Stomach (tissue), 19 donors: ENCODE measurements at places on chromosomes 4 and X. TPM values are rescaled to one million over a fixed set of nuclear protein-coding genes. Genes with fewer than 3 reads are reported as not detected.

- no peaks in the 10 kb centered on the region for H3K27me3 ChIP-seq
- H3K4me1 ChIP-seq: no peaks in the 10 kb centered on the region
- no peaks in the 10 kb centered on the region for H3K36me3 ChIP-seq
- DNase-seq: no peak
- H3K4me3 ChIP-seq: no peak overlapping the region
- no peak overlapping the region for H3K27ac ChIP-seq
These were observed 220.5 kb upstream of the RPS6KA3 start for GRCh38 chrX:20487227-20487626.

DNA sequence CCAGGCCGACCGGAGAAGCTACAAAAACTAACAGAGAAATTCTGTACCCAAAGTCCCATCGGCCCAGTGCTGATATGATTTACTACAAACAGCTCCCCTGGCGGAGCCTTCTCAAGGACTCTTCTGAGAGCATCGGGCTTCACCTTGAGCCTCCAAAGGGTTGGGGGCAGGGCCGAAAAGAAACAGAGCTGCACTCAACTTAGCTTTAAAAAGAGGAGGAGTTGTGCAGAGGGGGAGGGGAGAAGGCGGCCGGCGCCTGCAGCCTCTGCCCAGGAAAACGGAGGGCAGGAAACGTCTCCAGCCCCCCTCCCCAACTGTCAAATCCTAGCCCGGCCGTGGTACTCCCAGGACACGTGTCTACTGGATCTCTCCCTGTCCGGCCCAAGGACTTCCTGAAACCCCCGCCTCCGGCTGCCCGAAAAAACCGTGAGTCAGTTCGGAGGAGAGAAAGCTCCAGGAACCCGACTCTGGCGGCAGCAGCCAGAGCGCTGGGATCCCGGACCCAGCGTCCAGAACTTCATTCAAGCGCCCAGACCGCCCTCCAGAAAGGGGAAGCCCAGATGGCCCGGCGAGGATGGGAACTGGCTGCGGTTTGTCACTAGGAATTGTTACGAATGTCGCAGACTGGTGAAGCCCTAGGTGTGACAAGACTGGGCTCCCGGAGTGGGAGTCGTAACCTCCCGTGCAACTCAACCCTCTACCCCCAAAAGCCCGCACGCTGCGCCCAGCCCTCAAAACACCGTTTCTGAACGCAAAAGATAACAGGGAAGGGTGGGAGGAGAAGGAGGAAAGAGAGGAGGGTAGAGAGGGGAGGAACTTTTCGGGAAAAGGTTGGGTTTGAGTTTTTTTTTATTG lies 973 bp downstream of the ADAMTS3 start:
- H3K27ac ChIP-seq: peak overlapping the region; percentile 62
- H3K4me3 ChIP-seq: peak overlapping the region; percentile 62
- peaks cover 23% of the 10 kb centered on the region for H3K4me1 ChIP-seq
- H3K27me3 ChIP-seq: peaks cover 9% of the 10 kb centered on the region

GRCh38 chr4:32417113-32417704 lies 1697.0 kb downstream of the PCDH7 start:
- DNase-seq: no peak
- H3K4me1 ChIP-seq: no peaks in the 10 kb centered on the region
- H3K4me3 ChIP-seq: no peak overlapping the region
- H3K27ac ChIP-seq: no peak overlapping the region
- H3K36me3 ChIP-seq: no peaks in the 10 kb centered on the region

- no peaks in the 10 kb centered on the region for H3K4me1 ChIP-seq
- H3K4me3 ChIP-seq: no peak overlapping the region
- no peaks in the 10 kb centered on the region for H3K36me3 ChIP-seq
- no peak for DNase-seq
- no peak overlapping the region for H3K27ac ChIP-seq
These were observed 276.3 kb downstream of the HNRNPD start for GRCh38 chr4:82097504-82097903.

DNA sequence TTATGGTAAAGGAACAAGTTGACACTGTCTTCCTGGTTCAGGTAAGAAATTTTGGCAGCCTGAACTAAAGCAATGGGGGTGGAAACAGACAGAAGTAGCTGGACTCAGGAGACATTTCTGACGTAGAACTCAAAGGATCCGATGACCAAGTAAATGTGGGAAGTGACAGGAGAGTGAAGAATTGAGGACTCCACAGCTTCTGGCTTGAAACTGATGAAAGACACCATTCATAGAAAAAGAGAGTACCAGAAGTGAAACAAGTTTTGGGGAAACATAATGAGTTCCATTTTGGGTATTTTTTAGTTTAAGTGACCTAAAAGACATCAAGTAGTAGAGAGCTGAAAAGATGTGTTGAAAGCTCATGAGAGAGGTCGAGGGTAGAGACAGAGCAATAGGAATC lies 5.7 kb downstream of the FAM120C start:
- H3K27me3 ChIP-seq: no peaks in the 10 kb centered on the region
- H3K36me3 ChIP-seq: peaks cover 6% of the 10 kb centered on the region
- no peak overlapping the region for H3K27ac ChIP-seq
- H3K4me1 ChIP-seq: no peaks in the 10 kb centered on the region

GRCh38 chrX:118216509-118216908 lies 99.9 kb upstream of the KLHL13 start:
- H3K4me1 ChIP-seq: no peaks in the 10 kb centered on the region
- H3K4me3 ChIP-seq: no peak overlapping the region
- H3K27ac ChIP-seq: no peak overlapping the region
- peak; percentile 29 for DNase-seq
- no peaks in the 10 kb centered on the region for H3K36me3 ChIP-seq
- no peaks in the 10 kb centered on the region for H3K27me3 ChIP-seq

GRCh38 chr4:99863804-99864203 lies 30.4 kb downstream of the LAMTOR3 start:
- H3K27me3 ChIP-seq: no peaks in the 10 kb centered on the region
- peaks cover 12% of the 10 kb centered on the region for H3K36me3 ChIP-seq
- no peaks in the 10 kb centered on the region for H3K4me1 ChIP-seq
- H3K4me3 ChIP-seq: no peak overlapping the region
- DNase-seq: no peak
- H3K27ac ChIP-seq: no peak overlapping the region

- peaks cover 62% of the 10 kb centered on the region for H3K36me3 ChIP-seq
- peak; percentile 40 for DNase-seq
- H3K27ac ChIP-seq: peak overlapping the region; percentile 49
- H3K4me3 ChIP-seq: no peak overlapping the region
These were observed 19.1 kb downstream of the PRIMPOL start for GRCh38 chr4:184668511-184669114.

DNA sequence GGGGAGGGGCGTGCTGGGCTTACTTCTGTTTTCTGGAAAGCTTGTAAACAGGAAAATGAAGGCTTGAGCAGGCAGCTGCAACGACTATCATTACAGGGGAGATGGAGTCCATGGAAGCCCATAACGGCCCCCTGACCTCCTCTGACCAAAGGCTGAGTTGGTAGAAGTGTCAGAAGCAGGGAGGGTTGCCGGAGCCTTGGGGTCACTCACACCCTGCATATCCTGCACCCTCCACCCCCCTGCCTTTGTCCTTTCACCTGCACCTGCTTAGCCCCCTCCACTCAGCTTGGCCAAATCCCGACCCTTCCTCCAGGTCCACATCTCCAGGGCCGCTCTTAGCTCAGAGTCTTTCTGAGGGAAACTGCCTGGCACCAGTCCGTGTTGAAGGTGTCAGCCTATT lies 12.5 kb upstream of the MSX1 start:
- no peaks in the 10 kb centered on the region for H3K4me1 ChIP-seq
- no peaks in the 10 kb centered on the region for H3K36me3 ChIP-seq
- no peak overlapping the region for H3K27ac ChIP-seq

DNA sequence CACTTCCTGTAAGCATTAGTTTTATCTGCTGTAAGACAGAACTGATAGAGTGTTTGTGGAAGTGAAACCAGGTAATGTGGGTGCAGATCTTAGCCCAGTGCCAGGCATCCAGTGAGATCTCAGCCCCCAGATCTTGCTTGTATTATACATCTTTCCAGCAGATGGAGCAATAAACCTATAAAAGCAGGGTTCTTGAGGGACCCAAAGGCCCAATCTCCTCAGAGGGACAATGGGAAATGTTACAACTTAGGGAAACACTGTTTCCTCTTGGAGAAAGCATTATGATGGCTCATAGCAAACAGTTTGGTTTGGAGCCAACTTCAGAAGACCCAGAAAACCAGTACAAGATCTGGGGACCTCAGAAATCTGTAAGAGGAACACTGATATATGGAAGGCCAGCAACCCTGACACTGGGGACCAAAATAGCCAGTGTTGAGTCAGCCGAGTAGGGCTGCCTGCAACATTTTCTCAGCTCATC lies 206.3 kb downstream of the SLC7A11 start:
- H3K27ac ChIP-seq: no peak overlapping the region
- H3K4me3 ChIP-seq: no peak overlapping the region
- H3K36me3 ChIP-seq: no peaks in the 10 kb centered on the region
- no peak for DNase-seq
- no peaks in the 10 kb centered on the region for H3K4me1 ChIP-seq

GRCh38 chr4:138977524-138977923 lies 38.1 kb upstream of the NOCT start:
- H3K4me3 ChIP-seq: no peak overlapping the region
- no peaks in the 10 kb centered on the region for H3K27me3 ChIP-seq
- no peak for DNase-seq
- H3K36me3 ChIP-seq: no peaks in the 10 kb centered on the region

- no peaks in the 10 kb centered on the region for H3K4me1 ChIP-seq
- H3K27ac ChIP-seq: no peak overlapping the region
- no peaks in the 10 kb centered on the region for H3K36me3 ChIP-seq
- H3K27me3 ChIP-seq: no peaks in the 10 kb centered on the region
These were observed 188.8 kb upstream of the VEGFC start for GRCh38 chr4:176981551-176981950.

GRCh38 chr4:97911236-97911906 lies 231.9 kb downstream of the STPG2 start:
- no peaks in the 10 kb centered on the region for H3K27me3 ChIP-seq
- H3K27ac ChIP-seq: no peak overlapping the region
- no peak overlapping the region for H3K4me3 ChIP-seq
- no peak for DNase-seq
- no peaks in the 10 kb centered on the region for H3K36me3 ChIP-seq

GRCh38 chrX:25519258-25519657 lies 503.5 kb upstream of the ARX start:
- H3K36me3 ChIP-seq: no peaks in the 10 kb centered on the region
- H3K27me3 ChIP-seq: no peaks in the 10 kb centered on the region
- DNase-seq: no peak
- no peaks in the 10 kb centered on the region for H3K4me1 ChIP-seq
- no peak overlapping the region for H3K4me3 ChIP-seq

DNA sequence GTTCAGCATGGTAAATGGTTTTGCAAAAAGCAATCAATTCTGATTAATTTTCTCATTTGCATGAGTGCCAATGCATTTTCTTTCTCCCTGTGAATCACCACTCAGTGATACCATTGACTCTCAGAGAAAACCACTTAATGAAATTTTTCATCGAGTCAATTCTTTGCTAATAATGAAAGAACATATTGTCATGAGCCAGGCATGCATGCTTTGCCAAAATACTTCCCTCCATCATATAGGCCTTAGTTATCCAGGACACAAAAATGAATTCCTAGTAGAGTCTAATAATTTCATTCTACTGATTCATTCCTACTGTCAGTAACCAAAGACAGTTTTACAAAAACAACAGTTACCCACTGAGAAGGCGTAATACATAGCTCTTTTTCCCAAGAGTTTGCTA lies 680.0 kb downstream of the TRIML1 start:
- H3K4me1 ChIP-seq: no peaks in the 10 kb centered on the region
- no peak overlapping the region for H3K4me3 ChIP-seq
- H3K27ac ChIP-seq: no peak overlapping the region
- no peaks in the 10 kb centered on the region for H3K27me3 ChIP-seq
- DNase-seq: no peak

- H3K36me3 ChIP-seq: no peaks in the 10 kb centered on the region
- no peak for DNase-seq
- H3K27ac ChIP-seq: no peak overlapping the region
- no peaks in the 10 kb centered on the region for H3K27me3 ChIP-seq
- H3K4me1 ChIP-seq: no peaks in the 10 kb centered on the region
These were observed 16.0 kb upstream of the TLR8 start for GRCh38 chrX:12890467-12890866.

- peaks cover 23% of the 10 kb centered on the region for H3K27me3 ChIP-seq
- peak; percentile 70 for DNase-seq
- no peak within 1 kb of the TSS for H3K27ac ChIP-seq
- peaks cover 21% of the 10 kb centered on the region for H3K4me1 ChIP-seq
- H3K4me3 ChIP-seq: peak within 1 kb of the TSS; percentile 39
- H3K36me3 ChIP-seq: no peaks in the 10 kb centered on the region
These were observed at the start of gene GABRB1 for GRCh38 chr4:47031011-47031678. Gene GABRB1 (plus strand): TSS chr4:47031567.

DNA sequence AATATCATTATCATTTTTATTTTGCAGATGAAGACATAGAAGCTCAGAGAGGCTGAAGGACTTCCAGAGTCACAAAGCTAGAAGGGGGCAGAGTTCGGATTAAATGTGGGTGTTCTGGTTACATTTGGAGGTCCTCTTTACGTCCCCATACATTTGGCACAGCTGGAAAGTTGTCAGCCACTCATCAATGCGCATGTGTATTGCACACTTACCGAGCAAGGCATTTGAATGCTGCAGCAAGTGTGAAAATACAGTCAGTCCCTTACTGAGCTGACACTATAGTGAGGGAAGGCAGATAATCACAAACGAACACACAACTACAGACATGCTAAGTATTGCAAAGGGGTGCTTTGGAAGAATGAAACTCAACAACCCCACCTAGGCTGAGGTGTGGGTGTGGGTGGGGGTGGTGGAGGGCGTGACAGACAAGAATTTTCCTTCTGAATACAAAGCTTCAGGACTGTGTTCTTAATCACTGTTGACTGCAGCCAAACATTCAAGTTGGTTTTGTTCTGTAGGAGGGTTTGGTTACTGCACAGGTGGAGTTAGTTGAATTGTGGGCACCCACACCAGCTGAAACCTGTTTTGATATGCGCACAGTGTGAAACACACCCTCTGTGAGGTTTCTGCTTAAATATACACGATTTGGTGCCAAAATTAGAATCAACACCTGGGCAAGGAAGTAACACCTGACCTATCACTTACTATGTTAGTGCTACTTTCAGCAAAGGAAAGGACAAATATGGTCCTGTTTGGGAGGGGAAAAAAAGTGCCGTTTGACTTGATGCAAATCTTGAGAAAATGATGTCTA lies 72.4 kb downstream of the COQ2 start:
- DNase-seq: peak; percentile 65
- no peaks in the 10 kb centered on the region for H3K4me1 ChIP-seq
- H3K4me3 ChIP-seq: no peak overlapping the region
- peak overlapping the region; percentile 72 for H3K27ac ChIP-seq
- H3K36me3 ChIP-seq: no peaks in the 10 kb centered on the region
- H3K27me3 ChIP-seq: no peaks in the 10 kb centered on the region

- peak; percentile 66 for DNase-seq
- H3K4me3 ChIP-seq: no peak overlapping the region
- H3K36me3 ChIP-seq: no peaks in the 10 kb centered on the region
These were observed 102.7 kb upstream of the DHX15 start for GRCh38 chr4:24686866-24687692.

- H3K4me3 ChIP-seq: no peak overlapping the region
- DNase-seq: no peak
- no peaks in the 10 kb centered on the region for H3K36me3 ChIP-seq
- no peaks in the 10 kb centered on the region for H3K27me3 ChIP-seq
- peak overlapping the region; percentile 15 for H3K27ac ChIP-seq
These were observed 2.6 kb downstream of the SLC9B2 start for GRCh38 chr4:103073792-103074438.

CCDC110 gene
- total RNA-seq: 9.4 TPM

SHROOM4 gene
- 2.6 TPM for total RNA-seq

GAGE12H gene
- total RNA-seq: not detected

CXCL13 gene
- 1.2 TPM for total RNA-seq

HERC5 gene
- total RNA-seq: 11.6 TPM

AKAP4 gene
- not detected for total RNA-seq

CXCL1 gene
- total RNA-seq: 2.3 TPM

SMPX gene
- 16.9 TPM for total RNA-seq

TRIM61 gene
- not detected for total RNA-seq

FGFRL1 gene
- total RNA-seq: 42.7 TPM

GLRA3 gene
- total RNA-seq: not detected
